ENCODE measurements at places on chromosomes 7 and 10. TPM values are rescaled to one million over a fixed set of nuclear protein-coding genes. Genes with fewer than 3 reads are reported as not detected.

The ERVW-1 gene
- not detected for total RNA-seq

DNA sequence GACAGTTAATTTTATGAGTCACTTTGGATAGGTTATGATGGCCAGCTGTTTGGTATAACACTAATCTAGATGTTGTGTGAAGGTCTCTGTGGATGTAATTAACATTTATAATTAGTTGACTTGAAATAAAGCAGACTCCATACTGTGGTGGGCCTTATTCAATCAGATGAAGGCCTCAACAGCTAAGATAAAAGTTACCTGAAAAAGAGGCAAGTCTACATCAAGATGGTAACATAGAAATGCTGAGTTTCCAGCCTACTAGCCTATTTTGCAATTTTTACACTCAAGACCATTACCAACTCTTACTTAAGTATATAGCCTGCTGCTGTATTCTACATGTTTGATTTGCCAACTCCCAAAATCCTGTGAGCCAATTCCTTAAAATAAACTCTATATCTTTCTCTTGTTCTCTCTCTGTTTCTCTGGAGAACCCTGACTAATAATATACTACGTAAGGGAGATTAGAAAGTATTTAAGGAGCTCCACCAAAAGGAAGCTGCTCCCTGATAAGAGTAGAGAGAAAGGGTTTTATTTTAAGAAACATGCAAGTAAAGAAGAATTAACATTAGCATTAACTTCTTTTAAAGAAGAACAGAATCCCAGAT, 42.7 kb downstream of the ZNF438 start:
- no peak for DNase-seq

DNA sequence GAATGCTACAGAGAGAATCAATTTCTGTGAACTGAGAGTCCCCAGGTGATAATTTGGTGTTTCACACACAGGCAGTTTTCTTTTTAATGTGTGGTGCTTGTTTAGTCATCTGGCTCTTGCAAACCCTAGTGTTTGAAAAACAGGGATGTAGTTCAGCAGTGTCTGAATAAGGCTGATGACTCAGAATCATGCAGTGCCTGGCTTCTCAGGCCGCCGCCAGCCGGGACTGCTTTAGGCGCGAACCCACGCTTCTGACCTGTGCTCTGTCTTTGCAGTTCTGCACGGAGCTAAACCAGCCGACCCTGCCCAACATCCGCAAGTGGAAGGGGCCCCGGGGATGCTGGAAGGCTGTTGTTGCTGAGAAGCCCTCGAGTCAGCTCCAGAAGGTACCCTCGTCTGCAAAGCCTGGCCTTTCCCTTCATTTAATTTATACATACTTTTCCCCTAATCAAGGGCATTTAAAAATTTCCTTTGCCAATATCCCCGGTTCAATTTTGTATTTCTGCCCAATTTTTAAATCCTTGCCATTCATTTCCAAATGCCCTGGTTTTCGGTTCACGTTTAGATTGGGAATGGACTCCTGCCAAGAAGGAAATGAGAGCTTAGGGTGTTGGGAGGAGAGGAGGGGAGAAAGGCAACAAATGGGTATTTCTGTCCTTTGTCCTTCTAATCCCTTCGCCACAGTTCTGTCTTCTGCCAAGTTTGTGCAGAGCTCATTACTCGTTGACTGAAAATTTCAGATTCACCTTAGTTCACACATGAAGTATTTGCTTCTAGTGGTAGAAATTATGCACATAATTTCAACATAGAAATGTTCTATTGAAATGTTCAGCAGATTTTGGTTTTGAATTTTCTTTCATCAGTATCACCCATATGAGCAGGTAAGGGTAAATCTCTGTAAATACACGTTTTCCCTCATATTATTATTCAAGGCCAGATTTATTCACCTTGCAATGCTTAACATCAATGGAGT, 108.5 kb upstream of the ANLN start:
- peak; percentile 58 for DNase-seq

DNA sequence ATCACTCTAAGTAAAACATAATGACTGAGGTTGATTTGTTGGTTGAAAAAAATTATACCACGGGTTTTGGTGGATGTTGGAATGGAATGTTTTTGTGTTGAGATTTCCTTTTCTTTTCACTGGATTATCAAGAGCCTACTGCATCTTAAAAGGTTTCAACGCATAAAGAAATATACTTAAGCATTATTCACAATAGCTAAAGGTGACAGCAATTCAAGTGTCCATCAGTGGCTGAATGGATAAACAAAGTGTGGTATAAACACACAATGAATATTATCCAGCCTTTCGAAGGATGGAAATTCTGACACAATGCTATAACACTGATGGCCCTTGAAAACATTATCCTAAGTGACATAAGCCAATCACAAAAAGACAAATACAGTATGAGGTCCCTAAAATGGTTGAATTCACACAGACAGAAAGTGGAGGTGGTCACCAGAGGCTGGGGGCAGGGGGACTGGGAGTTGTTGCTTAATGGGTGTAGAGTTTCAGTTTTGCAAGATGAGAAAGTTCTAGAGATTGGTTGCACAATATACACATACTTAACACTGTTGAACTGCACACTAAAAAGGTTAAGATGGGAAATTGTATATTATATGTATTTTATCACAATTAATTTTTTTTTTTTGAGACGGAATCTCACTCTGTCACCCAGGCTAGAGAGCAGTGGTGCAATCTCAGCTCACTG, 122.3 kb downstream of the NRP1 start:
- no peak for DNase-seq

- DNase-seq: no peak
Observed at GRCh38 chr10:28431139-28431538, 101.8 kb upstream of the WAC start.

DNA sequence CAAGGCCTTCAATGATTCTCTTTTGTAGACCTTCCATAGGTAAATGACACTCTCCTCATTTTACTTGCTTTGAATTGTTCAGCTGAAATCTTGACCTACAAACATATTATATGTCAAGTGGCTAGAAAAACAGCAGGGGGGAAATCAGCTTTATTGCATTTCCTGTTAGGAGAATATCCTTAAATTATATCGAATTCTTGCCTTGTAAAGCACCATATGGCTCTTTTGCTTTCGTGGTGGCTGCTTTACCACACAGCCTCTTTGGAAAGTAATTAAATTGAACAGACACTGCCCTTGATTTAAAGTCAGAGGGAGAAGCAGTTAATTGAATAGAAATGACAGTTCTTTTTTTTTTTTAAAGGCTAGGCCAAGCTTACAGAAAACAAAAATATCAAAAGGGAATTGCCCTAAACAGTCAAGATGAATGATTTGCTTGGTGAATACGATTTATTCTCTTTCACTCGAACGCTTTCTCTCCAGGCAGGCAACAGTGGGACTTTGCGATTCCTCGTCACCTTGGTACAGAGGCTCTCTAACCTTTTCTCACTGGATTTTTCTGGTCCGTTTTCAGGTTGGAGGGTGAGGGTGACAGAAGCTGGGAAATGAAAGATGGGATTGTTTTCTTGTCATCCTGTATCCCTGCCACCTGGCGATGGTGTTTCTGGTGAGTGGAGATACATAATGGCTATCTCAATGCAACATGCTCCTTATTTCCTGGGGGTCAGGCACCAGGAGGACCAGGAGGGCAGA, 126.0 kb downstream of the GATA3 start:
- DNase-seq: no peak

DNA sequence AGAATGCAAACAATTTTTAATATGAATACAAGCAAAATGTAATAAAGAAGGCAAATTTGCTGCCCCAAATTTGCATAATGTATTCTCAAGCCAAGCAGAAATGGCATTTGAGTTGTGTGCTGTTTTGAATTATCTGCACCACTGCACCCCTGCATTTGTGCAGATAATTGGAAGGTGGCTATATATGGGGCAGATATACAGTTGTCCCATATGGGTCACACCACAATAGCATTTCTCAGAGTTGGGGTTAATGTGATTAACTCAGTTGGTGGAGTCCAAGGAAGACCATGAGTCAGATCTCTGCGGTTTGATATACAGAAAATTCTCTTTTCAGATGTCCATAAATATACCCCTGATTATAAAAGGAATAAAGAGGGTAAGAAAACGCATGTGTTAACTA, 68.9 kb upstream of the EXOC4 start:
- DNase-seq: no peak

The ARMH3 gene
- total RNA-seq: 20.9 TPM

GRCh38 chr10:22899307-22899706, 28.5 kb upstream of the ARMC3 start:
- no peak for DNase-seq

The CALHM3 gene
- total RNA-seq: not detected

DNA sequence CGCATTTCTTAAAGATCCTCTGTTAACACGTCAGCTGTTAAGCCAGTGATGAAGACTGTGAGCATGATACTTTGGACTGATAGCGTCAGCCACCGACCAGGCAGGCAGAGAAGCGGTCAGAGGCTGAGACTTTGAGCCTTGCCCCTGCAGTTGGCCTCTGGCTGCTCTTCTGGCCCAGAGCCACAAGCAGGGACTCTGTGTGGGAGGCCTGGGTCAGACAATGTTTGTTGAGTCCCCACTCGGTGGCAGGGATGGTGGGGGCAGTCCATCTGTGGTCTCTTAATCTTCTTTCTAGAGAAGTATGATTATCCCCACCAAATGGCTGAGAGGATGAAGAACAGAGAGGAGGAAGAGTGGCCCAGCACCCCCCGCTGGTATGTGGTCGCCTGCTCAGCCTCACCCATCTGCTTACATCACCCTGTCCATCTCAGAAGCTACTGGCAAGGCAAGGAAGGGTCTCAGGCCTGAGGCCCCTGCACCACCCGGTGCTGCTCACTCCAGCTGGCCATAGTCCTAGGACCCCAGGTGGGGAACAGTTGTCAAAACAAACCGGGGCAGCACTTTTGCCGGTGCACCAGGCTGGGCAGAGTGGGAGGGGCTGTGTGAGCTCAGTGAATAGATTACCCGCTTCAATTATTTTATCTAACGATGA, 202.9 kb downstream of the GRID1 start:
- no peak for DNase-seq

DNA sequence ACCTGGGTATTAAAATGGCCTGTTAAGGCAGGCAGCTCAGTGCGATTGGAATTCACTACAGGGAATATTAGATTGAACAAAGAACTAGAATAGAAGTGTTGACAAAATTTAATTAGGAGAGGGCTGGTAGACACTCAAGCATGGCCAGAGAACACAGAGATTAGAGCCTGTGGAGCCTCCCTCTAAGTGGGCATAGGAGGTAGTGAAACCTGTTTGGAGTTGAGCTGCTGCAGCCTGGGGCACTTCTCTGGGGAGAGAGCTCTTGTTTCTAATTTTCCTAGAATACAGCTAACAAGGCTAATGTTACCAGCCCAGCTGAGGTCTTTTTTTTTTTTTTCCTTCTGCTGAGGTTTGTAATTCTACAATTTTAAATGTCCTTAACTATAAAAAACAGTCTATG, 46.4 kb downstream of the TMEM168 start:
- DNase-seq: no peak

DNA sequence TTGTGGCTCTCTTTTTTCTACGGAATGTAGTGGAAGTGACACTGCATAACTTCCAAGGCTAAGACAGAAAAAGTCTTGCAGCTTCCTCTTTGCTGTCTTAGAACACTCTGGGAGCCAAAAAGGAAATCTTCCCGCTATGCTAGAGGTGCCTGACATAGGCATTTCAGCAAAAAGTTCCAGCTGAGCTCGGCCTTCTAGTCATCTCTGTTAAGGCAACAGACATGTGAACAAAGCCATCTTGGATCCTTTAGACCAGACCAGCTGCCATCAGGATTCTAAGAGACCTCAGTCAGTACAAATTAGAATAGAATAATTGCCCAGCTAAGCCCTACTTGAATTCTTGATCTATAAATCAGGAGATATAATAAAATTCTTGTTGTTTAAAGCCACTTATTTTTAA, 16.3 kb upstream of the COL1A2 start:
- no peak for DNase-seq

DNA sequence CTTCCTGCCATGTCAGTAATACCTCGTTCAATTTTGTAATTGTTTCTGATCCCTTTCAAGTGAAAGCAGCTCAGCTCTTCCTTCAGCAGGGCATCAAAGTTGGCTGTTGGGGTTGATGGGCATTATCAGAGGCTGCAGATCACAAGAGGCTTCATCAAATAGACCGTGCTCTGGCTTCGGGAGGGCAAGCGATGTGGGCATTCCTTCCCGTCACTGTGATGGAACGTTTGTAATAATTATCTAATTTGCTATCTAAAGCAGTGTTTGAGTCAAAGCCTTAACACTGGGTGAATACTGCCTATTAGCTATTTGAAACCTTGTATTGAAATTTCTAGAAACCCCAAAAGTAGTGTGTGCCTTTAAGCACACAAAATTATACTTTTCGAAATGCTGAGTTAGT, 170.1 kb downstream of the OTUD1 start:
- no peak for DNase-seq

The EPHA1 gene
- total RNA-seq: 1.6 TPM

DNA sequence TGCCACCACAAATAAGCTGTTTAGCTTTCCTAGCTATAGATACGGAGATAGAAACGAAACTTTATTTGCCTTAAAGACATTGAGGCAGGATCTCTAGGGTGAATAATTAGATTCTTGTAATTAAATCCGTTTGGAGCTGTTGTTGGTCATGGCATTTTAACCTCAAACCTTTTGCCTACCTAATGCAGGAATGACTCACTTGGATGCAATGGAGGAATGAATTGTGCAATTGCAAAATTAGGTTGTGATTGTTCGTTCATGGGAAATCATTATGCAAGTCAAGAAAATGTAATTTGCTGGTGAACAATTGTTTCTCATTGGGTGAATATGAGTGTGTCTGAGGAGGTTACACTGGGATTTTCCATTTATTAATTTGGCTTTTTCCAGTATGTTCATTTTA, 703.5 kb downstream of the GATA3 start:
- DNase-seq: no peak

- no peak for DNase-seq
Observed at GRCh38 chr7:69443136-69443535, 155.1 kb upstream of the AUTS2 start.

GRCh38 chr10:113733635-113734034, 17.8 kb upstream of the PLEKHS1 start:
- no peak for DNase-seq

DNA sequence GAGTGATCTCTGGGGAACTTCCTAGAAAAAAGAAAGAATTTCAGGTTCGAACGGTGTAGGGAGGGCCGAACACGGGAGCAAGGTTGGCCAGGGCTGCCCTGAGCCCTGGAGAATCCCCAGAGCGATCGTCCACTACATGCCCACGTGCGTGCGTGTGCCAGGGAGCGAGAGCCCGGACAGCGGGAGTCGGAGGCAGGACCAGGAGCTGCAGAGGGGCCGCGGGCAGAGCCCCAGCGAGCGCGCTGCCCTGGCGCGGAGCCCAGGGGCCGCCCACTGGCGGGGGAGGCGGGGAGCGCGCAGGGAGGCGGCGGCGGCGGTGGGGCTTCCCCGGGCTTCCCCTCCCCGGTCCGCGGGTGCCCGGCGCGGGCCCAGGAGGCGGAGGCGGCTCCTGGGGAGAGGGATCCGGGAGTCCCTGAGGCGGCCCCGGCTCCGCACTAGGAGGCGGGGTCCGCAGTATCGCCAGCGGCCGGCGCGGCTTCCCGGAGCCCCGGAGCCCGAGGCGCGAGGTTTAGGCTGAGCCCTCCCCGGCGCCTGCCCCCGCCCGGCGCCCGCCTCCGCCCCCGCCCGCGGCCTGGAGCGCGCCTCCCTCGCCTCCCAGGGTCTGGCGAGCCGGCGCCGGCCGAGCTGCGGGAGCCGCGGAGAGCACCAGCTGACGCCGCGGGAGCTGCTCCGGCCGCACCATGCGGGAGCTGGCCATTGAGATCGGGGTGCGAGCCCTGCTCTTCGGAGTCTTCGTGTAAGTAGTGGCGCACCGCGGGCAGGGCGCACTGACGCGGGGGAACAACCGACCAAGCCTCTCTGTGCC, at the start of gene PLPP4:
TSS of gene PLPP4 (plus strand) at position 602 of the 805 bp plus-strand sequence. CDS start at position 681, 79 bp downstream.
- DNase-seq: peak; percentile 72

Measured in cerebellum (tissue), 4 donors.